NCI-H2029 (cell line): ENCODE measurements at places on chromosomes 1 and 21.

GRCh38 chr1:109781806-109782205 lies 18.1 kb upstream of the EPS8L3 start:
- DNase-seq, result no peak

DNA sequence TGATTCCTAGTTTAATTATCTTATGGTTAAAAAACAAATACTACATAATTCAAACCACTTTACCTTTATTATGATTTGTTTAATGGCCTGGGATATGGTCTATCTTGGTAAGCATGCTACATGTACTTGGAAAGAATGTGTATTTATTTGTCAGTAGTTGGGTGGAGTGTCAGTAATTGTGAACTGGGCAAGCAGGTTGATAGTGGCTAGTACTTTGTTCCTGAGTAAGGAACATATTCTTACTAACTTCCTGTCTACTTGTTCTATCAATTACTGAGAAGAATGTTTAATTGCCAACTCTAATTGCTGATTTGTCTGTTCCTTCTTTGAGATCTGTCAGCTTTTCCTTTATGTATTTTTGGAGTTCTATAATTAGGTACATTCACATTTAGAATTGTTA lies 49.2 kb upstream of the ABCG1 start:
- no peak for DNase-seq

GRCh38 chr21:38766987-38767722 lies 38.6 kb upstream of the ETS2 start:
- DNase-seq, result peak; percentile 88

DNA sequence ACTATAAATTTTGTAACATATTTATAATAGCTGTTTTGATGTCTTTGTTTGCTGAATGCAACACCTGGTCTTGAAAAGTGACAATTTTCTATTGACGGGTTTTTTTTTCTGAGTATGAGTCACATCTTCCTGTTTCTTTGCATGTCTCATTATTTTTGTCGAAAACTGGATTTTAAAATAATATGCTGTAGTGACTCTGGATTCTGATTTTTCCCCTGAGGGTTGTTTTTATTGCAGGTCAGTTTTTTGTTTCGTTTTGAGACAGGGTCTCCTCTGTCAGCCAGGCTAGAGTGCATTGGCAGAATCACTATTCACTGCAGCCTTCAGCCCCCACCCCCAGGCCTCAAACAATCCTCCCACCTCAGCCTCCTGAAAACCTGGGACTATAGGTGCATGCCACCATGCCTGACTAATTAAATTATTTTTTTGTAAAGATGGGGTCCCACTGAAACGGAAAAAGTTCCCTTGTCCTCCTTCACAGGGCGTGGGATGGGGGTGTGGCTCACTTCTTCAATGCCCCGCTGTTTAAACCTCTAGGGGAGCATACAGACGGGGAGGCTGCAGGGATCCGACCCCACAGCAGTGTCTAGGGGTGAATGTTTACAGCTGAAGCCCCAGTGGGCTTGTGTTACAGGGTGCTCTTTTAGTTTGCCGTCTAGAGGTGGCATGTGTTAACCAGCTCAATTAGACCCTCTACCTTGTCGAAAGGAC lies 11.3 kb upstream of the PPIE start:
- DNase-seq, result no peak

- peak; percentile 72 for DNase-seq
These were observed 4.3 kb upstream of the NADK start for GRCh38 chr1:1782399-1783221.
